ENCODE measurements at places on chromosomes 1 and 21. TPM values are rescaled to one million over a fixed set of nuclear protein-coding genes. Genes with fewer than 3 reads are reported as not detected.

DNA sequence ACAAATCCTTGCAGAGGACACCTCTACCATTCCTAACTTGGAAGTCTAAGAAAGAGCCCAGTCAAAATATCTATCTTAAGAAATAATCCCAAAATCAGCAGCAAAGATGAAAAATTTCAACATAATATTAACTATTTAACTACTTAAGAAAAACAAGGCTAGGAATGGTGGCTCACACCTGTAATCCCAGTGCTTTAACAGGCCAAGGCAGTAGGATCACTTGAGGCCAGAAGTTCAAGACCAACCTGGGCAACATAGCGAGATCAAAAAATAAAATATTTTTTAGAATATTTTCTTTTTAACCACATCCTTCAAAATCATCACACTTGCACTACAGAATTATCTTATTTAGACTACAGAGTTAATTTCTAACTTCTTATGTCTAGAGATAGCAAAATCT lies 4.9 kb downstream of the CNN3 start:
- no peak for DNase-seq

Gene LRRC8C
- total RNA-seq: 7.5 TPM

Gene ID3
- 1,094 TPM for total RNA-seq

DNA sequence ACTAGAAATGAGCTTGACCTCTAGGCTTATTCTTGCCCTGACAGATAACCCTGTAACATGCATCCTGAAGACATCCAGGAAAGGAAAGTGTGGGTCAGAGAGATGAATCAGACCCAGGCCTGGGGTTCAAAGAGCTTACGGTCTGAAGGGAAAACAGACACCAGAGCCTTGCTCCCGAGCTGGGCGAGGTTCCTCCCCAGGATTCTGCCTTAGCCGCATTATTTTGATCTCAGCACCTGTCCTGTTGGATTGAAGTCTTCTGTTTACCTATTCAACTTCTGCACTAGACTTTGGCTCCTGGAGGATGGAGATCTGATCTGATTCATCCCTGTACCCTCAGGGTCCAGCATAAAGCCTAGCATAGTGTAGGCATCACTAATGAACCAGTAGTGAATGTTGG lies 1.9 kb downstream of the CYP4B1 start:
- no peak for DNase-seq

DNA sequence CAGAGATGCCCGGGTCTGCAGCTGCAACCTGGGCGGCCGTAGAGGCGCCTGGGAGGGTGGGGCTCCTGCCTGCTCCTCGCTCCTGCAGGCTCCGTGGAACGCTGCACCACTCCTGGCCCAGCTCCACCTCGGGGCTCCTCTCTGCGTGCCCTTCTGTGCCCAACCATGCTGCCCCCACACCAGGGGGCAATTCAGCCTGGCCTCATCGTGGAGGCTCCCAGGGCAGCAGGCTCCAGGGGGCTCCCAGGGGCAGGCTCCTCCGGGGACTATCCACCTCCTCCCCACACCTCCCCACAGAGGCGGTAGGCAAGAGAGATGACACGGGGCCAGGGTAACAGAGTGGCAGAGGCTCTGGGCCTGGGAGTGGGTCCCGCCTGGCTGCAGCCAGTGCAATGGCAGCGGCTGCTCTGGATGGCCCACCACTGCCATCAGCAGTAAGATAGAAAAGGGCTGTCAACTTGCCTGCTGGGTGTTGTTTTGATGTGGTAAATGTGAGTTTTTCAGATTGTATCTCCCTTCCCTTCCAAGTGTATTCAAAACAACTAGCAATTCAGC lies 22.4 kb upstream of the LRRC8C start:
- DNase-seq: no peak

DNA sequence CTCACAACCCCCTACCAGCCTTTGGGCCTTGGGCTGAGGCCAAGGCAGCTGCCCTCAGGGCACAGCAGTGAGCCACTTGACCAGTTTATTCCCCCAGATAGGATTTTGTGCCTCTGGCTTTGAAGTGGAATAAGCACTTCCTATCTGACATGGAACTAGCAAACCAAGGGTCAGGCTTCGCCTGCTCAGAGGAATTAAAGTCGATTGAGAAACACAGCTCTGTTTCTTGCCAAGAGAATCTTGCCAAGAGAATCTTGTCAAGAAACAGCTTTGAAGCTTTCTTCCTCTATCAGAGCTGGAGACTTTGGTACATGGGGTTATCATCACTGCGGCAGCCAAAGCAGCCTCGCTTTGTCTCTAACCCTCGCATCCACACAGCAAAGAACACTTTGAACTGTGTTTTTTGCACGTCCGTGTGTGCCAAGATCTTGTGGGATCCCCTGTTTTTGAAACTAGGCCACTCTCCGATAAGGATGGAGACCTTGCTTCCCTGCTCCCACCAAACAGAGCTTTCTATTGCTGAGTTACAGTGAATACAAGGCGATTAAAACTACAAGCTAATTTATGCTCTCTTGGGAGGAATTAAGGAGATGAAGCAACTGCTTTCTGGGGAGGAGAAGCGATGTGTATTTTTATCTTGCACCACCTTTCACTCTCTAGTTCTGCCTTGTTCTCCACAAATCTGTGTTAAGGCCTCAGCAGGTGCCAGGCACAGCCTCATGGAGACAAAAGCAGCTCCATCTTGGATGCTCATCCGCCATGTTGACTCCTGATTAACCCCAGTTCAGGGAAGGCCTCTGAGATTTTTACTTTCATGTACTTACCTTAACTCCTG lies 67.3 kb downstream of the RHOU start:
- no peak for DNase-seq

Gene ACBD6
- total RNA-seq: 67.7 TPM

- no peak for DNase-seq
Measured at GRCh38 chr1:27596261-27596660, 7.7 kb downstream of the AHDC1 start.

GRCh38 chr1:174726880-174727585 lies 272.7 kb upstream of the CACYBP start:
- DNase-seq: no peak

Gene IL12RB2
- not detected for total RNA-seq

Gene FGR
- 10.4 TPM for total RNA-seq

- DNase-seq: no peak
Measured at GRCh38 chr1:235954306-235955283, 87.9 kb upstream of the LYST start.

GRCh38 chr1:201450721-201451291 lies 18.2 kb downstream of the PHLDA3 start:
- DNase-seq: peak; percentile 83

Gene FYB2
- total RNA-seq: not detected

DNA sequence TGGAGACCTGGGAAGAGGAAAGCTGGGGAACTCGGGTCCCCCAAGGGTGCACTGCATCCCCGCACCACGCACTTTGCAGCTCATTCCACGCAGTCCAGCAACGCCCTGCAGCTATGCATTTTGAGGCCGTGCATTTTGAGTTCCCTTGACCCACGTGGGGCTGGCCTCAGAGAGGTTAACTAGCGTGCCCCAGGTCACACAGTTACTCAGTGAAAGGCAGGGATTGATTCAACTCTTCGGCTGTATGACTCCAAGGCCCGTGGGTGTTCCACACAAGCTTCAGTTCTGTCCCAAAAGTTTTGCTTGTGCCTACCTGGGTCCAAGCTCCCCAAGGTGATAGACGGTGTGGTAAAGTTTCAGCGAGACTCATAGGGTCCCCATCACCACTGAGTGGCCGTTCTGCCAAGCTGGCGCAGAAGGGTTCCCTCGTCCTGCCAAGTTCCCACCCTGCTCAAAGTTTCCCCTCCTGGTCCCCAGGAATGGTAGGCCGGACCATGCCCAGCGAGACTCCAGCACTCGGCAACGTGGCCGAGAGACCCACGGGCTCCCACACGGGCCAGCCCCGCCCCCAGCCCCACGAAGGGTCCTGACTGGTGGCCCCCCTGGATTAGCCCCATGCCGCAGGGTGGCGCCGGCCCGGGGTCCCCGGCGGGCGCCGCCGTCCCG lies 611 bp downstream of the HSPG2 start:
- DNase-seq: no peak

GRCh38 chr1:219555031-219555692 lies 57.7 kb downstream of the ZC3H11B start:
- no peak for DNase-seq

- no peak for DNase-seq
Measured at GRCh38 chr21:44987301-44987885, 47.6 kb downstream of the SLX9 start.

DNA sequence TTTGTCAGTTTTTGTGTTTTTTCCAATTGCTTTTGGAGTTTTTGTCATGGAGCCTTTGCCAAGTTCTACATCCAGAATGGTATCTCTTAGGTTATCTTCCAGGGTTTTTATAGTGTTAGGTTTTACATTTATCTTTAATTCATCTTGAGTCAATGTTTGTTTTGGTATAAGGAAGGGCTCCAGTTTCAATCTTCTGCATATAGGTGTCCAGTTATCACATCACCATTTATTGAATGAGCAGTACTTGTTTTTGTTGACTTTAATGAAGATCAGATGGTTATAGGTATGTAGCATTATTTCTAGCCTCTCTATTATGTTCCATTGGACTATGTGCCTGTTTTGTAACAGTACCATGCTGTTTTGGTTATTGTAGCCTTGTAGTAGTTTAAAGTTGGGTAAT lies 1233.1 kb downstream of the PLA2G4A start:
- DNase-seq: no peak

DNA sequence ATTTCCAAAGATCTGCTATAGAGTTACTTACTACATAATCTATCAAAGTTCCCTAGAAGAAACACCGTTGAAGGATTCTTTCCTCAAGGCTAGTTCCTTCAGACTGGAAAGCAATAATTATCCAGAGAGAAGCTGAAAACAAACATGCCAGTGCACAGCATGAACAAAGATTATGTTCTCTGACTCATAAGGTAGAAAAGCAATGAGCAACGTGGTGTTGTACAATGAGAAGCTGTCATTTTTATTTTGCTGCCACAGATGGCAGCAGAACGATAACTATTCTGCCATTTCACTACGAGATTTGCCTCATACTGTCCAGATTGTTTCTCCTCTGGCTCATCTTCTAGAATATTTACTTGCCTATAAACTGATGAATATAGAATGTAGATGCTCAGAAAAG lies 10.7 kb downstream of the EXTL2 start:
- no peak for DNase-seq

Gene ACTL8
- not detected for total RNA-seq

Gene DDOST
- 142 TPM for total RNA-seq

DNA sequence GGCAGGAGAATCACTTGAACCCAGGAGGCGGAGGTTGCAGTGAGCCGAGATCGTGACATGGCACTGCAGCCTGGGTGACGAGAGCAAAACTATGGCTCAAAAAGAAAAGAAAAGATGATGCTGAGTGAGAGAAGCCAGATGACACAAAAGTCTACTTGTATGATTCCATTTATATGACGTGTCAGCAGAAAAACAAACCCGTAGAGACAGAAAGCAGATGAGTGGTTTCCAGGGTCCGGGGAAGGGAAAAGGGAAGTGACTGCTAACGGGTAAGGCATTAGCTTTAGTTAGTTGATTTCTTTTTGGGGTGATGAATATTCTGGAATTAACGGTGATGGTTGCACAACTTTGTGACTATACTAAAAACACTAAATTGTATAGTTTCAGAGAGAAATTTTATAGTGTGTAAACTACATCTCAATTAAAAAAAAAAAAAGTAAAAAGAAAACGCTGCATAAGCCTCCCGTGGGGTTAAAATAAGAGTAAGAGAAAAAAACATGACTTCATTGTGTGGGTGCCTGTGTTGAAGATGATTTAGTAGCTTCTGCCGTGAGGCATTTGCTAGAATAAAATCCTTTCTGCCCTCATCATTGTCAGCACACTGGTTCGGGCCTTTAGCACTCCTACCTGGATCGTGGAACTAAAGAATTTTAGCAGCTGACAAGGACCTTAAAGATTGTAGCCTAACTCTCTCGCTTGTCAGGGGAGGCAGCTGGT lies 24.7 kb upstream of the ATP5PO start:
- no peak for DNase-seq

GRCh38 chr1:3918966-3919611 lies 19.0 kb upstream of the C1orf174 start:
- no peak for DNase-seq

- peak; percentile 68 for DNase-seq
Measured at GRCh38 chr1:17768651-17769241, 13.6 kb downstream of the ACTL8 start.

- DNase-seq: no peak
Measured at GRCh38 chr21:26686278-26686677, 113.2 kb upstream of the CYYR1 start.
